BJ (cell line): ENCODE measurements at places on chromosomes 2 and 18. TPM values are rescaled to one million over a fixed set of nuclear protein-coding genes. Genes with fewer than 3 reads are reported as not detected.

The CYP27A1 gene
- polyA plus RNA-seq: 17.2 and 26.8 TPM in 2 replicates

DNA sequence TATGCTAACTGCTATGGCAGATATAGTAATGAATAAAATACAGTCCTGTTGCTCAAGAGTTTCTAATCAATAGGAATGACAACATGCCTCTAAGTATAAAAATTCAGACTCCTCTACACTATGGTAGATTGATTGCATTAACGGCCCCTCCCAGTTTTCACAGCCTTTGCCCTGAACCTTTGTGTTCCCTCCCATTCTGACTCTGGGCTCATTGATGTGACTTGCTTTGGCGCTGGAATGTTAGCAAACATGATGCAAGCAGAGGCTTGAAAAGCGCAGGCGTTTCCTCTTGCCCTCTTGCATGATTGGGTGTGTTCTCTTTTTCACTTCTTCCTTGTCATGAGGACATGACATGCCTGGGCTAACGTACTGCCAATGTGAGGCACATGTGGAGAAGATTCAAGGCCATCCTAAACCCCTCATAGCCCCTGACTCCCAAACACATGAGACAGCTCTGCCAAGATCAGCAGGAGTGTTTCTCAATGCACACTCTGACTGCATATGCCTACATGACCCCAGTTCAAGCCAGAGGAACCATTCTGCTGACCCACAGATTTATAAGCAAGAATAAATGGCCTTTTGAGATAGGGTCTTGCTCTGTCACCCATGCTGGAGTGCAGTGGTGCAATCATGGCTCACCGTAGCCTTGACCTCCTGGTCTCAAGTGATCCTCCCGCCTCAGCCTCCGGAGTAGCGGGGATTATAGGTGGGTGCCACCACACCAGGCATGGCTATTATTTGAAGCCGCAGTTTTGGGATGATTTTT lies 49.7 kb upstream of the CD28 start:
- no peak for DNase-seq

The DLX2 gene
- 0.16 and 0.20 TPM in 2 replicates for polyA plus RNA-seq

The HYCC2 gene
- 3.0 and 6.9 TPM in 2 replicates for polyA plus RNA-seq

The POLR1B gene
- 11.8 and 13.9 TPM in 2 replicates for polyA plus RNA-seq

GRCh38 chr18:76619261-76619620 lies 124.2 kb upstream of the ZNF516 start:
- no peak for DNase-seq

- DNase-seq: no peak
Observed at GRCh38 chr2:9548506-9548905, 7.1 kb downstream of the ADAM17 start.

- no peak for DNase-seq
Observed at GRCh38 chr2:17756668-17757067, 2.7 kb downstream of the GEN1 start.

GRCh38 chr2:60498816-60499429 lies 54.5 kb downstream of the BCL11A start:
- DNase-seq: no peak

- DNase-seq: no peak
Observed at GRCh38 chr18:8860845-8861642, 155.7 kb downstream of the MTCL1 start.

The C2orf81 gene
- 0.18 and 0.67 TPM in 2 replicates for polyA plus RNA-seq

- DNase-seq: no peak
Observed at GRCh38 chr2:225398372-225398771, 1.1 kb upstream of the NYAP2 start.

The CENPA gene
- polyA plus RNA-seq: 14.7 and 18.9 TPM in 2 replicates

The TUBA3E gene
- not detected in 2 replicates for polyA plus RNA-seq

The KCNG3 gene
- not detected in 2 replicates for polyA plus RNA-seq

DNA sequence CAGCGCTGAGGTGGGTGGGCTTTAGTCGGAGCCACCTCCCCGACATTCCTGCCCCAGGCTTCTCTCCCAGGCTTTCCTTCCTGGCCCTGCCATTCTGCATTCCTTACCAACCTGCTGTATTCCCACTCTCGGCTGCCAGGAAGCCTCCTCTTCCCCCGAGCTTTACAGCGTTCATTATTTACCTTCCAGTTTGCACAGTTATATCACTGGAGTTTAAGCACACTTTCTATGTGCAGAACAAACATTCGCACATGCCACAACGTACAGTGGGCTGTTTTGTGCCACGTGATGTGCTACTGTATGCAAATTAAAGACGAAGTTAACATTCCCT lies 246.3 kb downstream of the SOX11 start:
- DNase-seq: no peak

The SPOPL gene
- polyA plus RNA-seq: 5.8 and 9.9 TPM in 2 replicates

- no peak for DNase-seq
Observed at GRCh38 chr2:172011812-172012575, 12.2 kb downstream of the METAP1D start.

GRCh38 chr2:219416938-219417337 lies 1.2 kb upstream of the DES start:
- DNase-seq: no peak

The FIGN gene
- polyA plus RNA-seq: 2.4 and 3.0 TPM in 2 replicates

GRCh38 chr2:137155356-137156104 lies 390.2 kb downstream of the THSD7B start:
- DNase-seq: no peak

- DNase-seq: no peak
Observed at GRCh38 chr2:230512955-230513748, 97.2 kb downstream of the SP100 start.

DNA sequence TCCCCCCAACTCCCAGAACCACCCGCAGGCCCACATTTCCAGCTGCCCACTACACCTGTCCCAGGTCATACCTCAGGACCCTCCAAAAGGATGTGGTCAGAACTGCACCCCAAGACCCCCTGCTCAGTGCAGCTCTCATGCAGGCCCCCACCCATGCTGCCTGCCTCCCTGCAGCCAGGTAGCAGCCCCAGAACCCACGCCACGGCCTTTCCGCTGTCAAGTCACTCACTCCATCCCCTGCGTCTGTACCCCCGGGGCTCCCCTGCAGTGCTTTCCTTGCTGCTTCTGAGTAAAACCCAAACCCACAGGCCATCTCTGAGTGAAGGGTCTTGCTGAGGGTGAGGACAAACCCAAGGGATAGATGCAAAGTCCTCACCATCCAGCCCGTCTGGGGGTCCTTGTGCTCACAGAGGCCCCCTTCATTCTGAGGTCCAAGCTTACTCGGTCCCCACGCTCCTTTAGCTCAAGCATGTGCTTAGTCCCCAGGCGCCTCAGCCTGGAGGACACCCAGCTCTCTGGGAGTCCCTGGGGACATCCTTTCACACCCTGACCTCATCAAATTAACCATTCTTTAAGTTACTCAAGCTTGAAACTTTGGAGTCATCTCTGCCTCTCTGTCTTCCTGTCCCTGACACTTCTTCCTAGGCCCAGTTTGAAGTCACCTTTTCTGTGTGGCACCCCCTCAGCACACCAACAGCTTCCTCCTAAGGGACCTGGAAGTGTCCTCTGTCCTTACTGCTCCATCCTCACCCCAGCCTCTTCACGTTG lies 130.1 kb downstream of the SMAD7 start:
- DNase-seq: no peak

DNA sequence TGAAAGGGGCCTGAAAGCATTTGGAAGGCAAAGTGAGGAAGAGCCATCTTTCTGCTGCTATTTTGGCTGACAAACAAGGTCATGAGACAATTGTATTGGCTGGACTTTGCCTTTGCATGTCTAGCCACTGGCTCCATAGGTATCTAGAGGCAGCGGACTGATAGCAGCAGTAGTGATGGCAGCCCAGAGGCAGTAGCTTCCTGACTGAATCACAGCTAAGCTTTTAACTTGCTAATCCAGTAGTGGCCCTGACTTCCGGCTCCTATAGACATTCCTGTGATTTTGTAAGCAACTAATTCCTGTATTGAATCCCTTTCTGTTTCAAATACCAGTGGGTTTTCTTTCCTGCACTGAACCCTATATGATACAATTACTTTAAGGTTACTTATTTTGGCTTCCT lies 69.8 kb upstream of the PDE1A start:
- DNase-seq: no peak

- peak; percentile 92 for DNase-seq
Observed at GRCh38 chr18:58362027-58362575, 266.8 kb downstream of the ALPK2 start.

DNA sequence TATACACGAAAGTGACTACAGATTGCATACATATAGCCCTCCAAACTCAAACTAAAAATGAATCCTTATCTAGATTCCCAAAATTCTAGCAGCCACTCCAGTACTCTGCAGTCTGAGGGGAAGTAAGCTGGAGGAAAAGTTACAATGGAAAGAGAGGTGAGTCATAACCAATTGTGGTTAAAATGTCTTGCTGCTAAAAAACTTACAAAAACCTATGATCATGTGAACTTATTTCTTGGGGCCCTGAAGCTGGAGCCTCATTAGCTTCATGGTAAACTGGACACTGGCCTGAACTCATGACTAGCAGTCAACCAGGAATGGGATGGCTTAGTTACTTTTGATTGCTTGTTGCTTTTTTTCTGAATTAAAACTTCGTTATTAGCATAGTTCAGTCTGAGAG lies 175.9 kb downstream of the SLC4A3 start:
- DNase-seq: peak; percentile 26

DNA sequence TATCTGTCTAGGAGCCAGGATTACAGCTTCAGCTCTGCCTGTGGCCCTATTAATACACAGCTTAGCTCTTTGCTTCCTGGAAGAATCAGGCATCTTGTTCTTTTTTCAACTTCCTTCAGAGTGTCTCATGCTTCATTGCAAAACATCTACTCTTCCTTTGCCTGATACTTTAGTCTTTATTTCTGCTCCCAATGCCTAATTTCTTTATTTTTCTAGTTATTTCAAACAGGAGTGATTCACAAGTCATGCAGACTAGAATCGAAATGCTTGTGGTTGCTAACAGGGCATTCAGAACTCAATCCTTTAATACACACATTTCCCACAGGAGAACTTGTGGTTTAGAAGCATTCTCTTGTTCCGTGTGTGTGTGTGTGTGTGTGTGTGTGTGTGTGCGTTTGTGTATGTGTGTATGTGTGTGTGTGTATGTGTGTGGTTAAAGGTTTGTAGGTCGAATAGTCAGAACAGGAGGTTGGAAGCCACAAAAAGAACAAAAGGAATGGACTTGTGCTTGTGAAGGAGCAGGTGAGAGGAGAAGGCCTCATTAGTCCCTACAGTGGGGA lies 28.3 kb upstream of the INSIG2 start:
- DNase-seq: peak; percentile 87

The MRO gene
- not detected in 2 replicates for polyA plus RNA-seq

The TEKT4 gene
- polyA plus RNA-seq: not detected in 2 replicates

The CAPN13 gene
- not detected in 2 replicates for polyA plus RNA-seq

The MTHFD2 gene
- polyA plus RNA-seq: 282 and 380 TPM in 2 replicates

DNA sequence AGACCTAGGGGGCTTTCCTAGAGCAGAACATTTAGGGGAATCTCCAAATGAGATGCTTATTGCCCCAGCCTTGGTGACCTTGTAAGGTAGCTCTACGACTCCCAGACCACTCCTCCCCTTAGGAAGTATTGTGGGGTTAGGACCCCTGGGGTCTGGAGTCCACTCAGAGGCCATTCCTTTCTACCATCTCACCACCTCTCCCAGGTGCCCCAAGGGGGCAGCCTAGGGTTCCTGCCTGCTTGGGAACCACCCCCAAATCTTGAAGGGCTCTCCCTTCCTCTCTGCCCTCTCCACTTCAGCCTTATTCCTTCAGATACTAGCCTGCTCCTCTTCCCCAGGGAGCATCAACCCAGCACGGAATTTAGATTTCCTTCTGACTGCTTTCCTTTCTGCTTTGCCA lies 17.5 kb upstream of the EXOC6B start:
- no peak for DNase-seq

The GBX2 gene
- 0.11 TPM in 1 of 2 replicates, not detected in the other for polyA plus RNA-seq

- DNase-seq: peak; percentile 10
Observed at GRCh38 chr2:101617188-101617587, 80.3 kb upstream of the MAP4K4 start.

The ASB1 gene
- 24.9 and 33.4 TPM in 2 replicates for polyA plus RNA-seq

The CIB4 gene
- not detected in 2 replicates for polyA plus RNA-seq

GRCh38 chr18:7452331-7452730 lies 114.8 kb upstream of the PTPRM start:
- DNase-seq: no peak

DNA sequence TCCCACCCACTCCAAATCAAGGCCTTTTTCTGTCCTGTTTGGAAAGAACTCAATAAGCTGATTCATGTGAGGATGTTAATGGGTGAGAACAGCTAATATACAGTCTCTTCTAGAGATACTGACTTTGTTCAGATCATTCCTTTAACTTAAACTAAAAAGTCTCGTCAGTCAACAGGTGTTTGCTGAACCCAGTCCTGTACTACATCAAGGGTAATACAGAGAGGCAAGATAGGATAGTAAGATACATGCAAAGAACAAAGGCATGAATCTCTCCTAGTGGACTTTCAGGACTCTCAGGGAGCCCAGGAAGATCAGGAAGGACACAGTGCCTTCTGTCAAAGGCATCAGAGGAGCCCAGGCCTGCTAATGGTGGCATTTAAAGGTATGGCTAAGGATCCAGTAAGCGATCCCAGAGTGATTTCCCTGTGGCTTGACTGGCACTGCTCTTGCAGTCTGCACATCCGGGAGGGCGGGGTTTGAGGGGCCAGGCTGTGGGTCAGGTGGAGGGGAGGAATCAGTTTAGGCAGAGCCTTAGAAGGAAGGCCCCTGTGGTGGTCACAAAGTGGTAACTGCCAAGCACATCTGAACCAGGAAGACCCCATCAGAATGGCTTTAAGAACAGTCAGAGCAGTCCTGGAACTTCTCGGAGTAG lies 54.0 kb downstream of the EPAS1 start:
- DNase-seq: no peak

DNA sequence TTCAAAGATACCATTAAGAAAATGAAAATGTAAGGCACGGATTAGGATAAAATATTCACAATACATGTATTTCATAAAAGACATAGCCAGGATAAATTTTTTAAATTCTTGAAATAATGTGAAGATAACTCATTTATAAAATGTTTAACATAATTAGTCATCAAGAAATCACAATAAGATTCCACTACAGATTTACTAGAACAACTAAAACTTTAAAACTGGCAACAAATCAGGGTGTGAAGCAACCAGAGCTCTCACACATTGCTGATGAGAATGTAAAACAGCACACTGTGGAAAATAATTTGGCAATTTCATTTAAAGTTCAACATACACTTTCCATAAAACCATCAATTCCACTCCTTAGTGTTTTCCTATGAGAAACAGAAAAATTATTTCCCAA lies 89.6 kb upstream of the UBE2E3 start:
- DNase-seq: no peak

DNA sequence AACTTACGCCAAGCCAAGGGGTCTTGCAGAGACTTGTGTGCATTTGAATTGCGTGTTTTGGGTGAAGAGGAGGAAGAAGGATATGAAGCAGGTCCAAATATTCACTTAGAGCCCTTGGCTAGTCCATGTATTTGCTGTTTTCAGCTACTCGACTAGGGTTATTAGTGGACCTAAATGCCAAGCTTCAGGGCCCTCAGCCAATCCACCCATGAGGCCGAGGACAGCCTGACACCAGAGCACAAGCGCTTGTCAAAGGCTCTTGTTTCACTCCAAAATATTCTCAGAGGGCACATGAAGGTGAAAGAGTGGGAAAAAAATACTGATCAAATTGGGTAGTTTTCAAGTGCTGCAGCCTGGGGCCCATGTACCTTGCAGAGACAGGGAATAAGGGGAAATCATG lies 174.8 kb upstream of the ACAA2 start:
- no peak for DNase-seq

GRCh38 chr2:166179201-166179600 lies 51.4 kb upstream of the SCN1A start:
- no peak for DNase-seq

The TMEM169 gene
- 0.05 and 0.10 TPM in 2 replicates for polyA plus RNA-seq
